ENCODE measurements at places on chromosomes 5 and 9.
A peak's percentile ranks its signal among the peaks of the same experiment; 100 is the strongest.

DNA sequence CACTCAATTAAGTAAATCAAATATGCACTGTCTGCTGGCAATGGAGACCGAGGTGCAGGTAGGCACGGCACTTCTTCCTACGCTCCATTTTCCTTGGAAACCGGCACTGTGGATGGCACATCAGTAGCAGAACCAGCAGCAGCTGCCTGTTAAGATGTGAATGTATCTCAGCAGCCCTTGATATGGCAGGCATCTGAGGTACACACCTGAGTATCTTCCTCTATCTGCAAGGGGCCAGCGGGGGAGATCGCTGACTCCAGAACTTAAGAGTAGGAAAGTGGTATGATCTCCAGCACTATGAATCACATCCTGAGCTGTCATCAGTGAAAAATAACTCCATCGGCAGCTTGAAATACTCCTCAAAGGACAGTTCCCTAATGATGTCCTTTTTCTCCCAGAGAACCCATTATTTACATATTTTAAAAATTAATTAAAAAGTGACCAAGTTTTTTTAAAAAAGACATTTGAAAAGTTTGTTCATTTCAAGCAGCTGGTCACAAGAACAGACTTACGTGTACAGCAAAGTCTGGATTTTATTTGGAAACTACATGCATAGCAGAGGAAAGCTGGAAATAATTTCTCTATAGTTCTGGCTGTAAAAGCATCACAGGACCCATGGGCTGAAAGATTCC is 97.1 kb downstream of the ADAMTS12 start:
- DNase-seq, result peak; percentile 76

DNA sequence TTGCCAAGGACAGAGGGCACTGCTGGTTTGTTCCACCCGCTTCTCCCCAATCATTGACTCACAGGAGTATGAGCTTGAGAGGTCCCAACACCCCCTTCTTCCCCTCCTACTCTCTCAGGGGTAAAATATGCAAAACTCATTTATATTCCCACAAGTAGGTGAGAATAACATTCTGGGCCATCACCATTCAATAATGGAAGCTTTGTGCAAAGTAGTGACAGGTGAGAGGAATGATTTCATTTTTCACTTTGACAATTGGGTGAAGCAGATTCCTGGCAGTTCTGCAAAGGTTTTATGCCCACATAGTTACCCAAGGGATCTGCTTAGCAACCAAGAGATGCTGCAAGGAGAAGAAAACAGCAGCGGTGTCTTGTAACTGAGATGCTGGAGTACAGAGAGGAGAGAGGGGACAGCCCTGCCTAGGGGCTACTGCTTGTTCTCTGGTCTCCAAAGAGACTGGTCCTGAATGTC is 137.6 kb downstream of the CMYA5 start:
- no peak for DNase-seq

DNA sequence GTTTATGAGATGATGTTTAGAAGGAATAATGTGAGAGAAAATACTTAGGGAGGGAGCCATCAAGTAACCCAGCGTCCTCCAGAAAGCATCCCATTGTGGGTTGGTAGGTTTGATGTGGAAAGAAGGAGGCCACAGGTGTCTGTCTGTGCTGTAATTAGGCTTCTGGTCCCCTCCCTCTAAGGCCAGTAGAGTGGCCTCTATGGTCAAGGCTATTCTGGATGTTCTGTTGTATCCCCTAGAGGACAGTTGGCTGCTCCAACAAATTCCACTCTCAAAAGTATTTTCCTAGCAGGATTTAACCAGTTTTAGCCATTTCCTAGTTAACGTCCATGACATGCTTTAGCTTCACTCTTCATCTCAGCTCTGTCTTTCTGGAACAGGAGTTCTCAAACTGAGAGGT is 106.5 kb downstream of the EGFLAM start:
- DNase-seq, result no peak

GRCh38 chr9:107755246-107755645 is 265.7 kb upstream of the KLF4 start:
- DNase-seq, result peak; percentile 90

DNA sequence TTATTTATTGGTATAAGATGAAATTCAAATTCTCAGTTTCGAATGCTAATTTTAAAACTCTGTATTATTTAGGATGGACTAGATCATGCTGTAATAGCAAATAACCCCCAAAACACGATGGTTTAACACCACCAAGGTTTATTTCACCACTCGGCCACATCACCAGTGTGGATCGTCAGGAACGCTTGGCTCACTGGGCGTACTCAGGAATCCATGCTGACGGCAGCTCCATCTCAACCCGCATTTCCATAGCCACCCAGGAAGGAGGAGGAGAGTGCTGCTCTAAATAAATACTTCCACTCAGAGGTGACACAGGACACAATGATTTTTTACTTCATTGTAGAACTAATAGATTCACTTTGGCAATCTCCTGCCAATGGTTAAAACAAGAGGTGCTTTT is 347.4 kb downstream of the SH3GL2 start:
- DNase-seq, result no peak

GRCh38 chr9:104748359-104749031 is 1.0 kb downstream of the NIPSNAP3A start:
- DNase-seq, result peak; percentile 54

DNA sequence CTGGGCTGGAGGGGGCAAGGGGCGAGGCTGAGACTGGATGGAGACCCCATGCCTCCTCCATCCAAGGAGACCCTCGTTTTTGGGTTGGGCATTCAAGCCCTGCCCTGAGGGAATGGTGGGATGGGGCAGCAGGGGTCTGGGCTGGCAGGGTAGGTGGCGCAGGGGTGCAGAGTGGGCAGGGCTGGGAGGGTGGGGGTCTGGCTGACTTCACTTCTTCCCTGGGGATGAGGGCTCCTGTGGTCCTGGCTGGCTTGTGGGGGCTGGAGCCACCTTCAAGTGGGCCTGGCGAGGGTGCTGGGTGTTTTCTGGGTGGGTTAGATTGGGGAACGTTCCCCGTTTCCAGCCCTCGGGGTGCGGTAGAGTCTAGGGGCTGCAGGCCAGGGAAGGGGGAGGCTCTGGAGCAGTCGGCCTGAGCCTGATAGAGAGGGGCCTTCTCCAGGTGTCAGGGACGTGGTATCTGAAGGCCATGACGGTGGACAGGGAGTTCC is 412 bp downstream of the LCN1 start:
- no peak for DNase-seq

- peak; percentile 46 for DNase-seq
Measured at GRCh38 chr5:92402045-92402444, 1018.9 kb upstream of the ARRDC3 start.

DNA sequence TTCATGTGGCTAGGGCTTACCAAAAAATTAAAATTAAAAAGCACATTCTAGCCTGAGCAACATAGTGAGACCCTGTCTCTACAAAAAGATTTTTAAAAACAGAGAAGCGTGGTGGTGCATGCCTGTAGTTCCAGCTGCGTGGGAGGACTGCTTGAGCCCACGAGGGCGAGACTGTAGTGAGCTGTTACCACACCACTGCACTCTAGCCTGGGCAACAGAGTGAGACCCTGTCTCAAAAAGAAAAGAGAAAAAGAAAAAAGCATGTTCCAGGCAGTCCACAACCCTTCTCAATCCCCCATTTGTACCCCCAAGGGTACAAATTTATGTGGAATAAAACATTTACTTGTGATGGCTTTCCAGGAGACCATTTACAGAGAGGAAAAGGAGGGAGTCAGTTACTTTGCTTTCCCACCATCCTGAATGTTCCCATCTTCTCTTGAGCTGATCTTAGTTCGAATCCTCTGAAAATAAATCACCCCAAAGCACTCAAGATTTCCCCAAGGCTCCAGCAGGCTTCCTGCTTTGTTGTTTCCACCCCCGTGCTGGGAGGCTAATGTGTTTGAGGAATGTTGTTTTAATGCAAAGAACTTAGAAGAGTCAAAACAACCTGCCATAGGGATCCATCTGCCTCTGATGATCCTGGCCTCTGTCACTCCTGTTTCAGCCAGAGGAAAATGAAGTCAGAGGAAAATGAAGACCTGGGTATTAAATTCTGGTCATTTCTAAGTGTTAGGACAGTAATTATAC is 384.7 kb downstream of the BNC2 start:
- no peak for DNase-seq

GRCh38 chr5:154044581-154044980 is 5.8 kb downstream of the MFAP3 start:
- no peak for DNase-seq

- peak; percentile 28 for DNase-seq
Measured at GRCh38 chr5:68070591-68071281, 144.8 kb upstream of the PIK3R1 start.

DNA sequence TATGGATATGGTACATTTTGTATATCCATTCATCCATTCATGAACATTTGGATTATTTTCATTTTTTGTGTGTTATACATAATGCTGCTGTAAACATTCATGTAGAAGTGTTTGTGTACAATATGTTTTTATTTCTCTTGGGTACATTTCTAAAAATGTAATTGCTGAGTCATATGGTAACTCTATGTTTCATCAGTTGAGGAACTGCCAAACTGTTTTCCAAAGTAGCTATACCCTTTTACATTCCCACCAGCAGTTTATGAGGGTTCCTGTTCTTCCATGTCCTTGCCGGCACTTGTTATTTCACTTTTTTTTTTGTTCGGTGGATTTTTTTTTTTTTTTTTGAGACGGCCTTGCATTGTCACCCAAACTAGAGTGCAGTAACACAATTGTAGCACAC is 54.0 kb upstream of the MCCC2 start:
- DNase-seq, result peak; percentile 13

- DNase-seq, result no peak
Measured at GRCh38 chr5:180804129-180804618, 1.6 kb upstream of the MGAT1 start.

GRCh38 chr5:102600964-102601363 is 102.2 kb upstream of the SLCO6A1 start:
- peak; percentile 21 for DNase-seq

DNA sequence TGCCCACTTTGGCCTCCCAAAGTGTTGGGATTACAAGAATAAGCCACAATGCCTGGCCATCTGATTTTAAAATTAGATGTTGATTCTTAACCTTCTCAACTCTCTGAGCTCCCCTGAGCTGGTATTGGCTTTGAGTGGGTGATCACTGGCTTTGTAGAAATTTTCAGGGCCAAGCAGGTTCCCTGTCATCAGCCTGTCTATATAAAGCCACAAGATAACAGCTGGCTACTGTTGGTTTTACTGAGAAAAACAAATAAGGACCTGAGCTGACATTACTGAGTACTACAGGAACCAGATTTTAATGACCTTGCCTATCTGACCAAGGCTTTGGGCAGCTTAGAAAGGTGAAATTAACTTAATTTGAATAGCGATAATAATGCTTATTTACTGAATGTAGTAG is 153.6 kb downstream of the MSX2 start:
- no peak for DNase-seq

- DNase-seq, result no peak
Measured at GRCh38 chr5:43232943-43233833, 41.2 kb downstream of the NIM1K start.

DNA sequence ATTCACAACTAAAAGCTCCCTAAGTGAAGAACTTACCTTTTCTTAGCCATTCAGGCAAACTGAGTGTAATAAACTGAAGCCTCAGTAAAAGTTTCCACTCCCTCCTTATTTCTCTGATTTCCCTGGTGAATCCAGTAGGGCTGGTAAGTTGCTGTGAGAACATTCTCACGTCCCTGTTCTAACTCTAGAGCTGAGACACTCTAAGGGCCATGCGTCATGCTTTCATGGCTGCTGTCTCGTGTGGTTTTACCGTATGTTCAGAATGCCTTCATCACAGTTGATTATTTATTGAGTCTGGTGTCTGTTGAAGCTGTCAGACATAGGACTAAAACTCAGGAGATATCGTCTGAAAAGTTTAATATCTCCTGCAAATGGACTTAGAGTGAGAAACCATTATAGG is 1.3 kb downstream of the OR2S2 start:
- DNase-seq, result no peak

DNA sequence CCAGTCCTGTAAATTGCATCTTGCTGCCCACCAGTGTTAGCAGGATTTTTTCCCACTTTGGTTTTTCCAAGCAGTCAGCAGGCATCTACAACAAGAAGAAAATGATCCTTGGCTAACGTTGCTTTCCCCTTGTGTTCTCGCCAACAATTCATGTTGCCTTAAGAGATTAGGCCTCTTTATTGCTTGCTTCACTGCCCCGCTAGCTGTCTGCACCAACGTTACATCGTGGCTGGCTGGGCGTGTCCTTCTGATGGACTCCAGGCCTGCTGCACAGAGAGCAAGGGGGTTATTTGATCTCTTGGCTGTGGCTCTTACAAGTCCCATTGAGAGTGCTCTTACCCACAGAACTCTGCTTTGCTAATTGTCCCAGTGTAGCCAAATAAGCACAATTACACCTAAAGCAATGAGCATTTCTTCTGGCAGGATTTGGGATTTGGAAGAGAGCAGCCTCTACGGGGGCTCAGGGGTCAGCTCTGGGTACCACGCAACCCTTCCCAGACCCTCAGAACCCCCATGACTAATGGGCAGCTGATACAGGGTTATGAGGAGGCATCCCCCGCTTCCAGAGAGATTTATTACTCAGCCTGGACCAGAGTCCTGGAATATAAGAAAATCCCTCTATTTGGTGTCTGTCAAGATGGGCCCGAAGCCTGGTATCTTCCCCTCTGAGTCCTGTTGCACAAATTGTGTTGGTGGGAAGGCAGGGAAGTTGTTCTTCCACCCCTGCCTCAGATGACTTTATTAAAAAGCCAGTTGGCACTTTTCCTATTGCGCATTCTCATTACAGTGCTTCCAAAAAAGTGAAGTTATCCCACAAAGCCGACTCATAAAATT is 17.6 kb downstream of the DCANP1 start:
- DNase-seq, result no peak

DNA sequence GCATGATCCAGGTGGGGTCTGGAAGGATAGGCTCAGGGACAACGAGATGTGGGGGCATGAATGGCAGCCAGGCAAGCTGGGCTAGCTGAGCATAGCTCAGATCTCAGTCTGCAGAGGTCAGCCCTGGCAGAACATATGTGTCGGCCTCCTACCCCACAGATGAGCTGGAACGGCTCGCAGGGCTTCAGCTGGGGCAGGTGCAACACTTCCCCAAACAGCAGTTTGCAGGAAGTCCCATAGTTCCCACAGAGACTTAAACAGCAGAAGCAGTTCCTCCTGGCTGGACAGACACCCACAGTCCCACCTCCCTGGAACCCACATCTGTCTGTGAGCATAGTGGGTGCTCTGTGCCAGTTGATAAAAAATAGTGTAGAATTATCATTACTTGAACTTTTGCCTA is 404.6 kb downstream of the GADD45G start:
- DNase-seq, result no peak

DNA sequence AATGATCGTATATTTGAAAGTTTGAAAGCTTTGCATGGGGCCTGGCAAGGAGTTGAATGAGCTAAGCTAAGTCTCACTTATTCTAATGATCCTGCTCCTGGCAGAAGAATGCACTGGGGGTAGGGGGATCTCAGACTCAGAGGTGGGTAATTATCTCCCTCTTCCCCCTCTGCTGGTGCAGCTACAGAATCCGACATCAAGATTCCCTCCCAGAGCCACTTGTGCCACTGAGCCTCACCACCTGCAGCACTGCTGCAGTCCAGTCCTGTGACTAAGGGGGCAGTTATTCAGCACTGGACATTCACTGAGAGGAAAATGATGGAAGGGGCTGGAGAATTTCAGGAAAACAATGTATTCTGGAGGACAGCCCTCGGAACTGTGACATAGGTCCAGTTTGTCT is 205.8 kb downstream of the DEPDC1B start:
- no peak for DNase-seq

All from ELR (cell line).